ENCODE measurements at places on chromosomes 5 and 9.

- DNase-seq, result no peak
These were observed 838.0 kb upstream of the WWC1 start for GRCh38 chr5:167453246-167454030.

- DNase-seq, result no peak
These were observed 247.1 kb downstream of the EBF1 start for GRCh38 chr5:158852622-158853021.

DNA sequence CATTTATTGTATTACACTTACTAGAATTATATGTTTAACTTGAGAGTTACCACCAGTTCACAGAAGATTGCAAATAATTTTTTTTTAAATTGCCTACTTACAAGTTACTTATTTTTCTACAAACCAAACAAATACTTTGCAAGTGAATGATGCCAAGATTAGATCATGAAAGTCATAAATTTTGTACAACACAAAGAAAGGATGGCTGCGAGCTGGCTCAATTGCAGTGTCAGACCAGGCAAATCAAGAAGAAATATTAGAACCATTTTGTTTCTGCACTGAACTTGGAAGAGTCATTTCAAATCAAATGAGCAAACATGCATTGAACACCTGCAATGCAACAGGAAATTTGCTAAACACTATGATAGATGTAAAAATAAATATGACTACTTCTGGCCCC, 97.3 kb downstream of the PLCXD3 start:
- no peak for DNase-seq

GRCh38 chr5:64156261-64156660, 9.4 kb upstream of the RNF180 start:
- DNase-seq, result no peak

DNA sequence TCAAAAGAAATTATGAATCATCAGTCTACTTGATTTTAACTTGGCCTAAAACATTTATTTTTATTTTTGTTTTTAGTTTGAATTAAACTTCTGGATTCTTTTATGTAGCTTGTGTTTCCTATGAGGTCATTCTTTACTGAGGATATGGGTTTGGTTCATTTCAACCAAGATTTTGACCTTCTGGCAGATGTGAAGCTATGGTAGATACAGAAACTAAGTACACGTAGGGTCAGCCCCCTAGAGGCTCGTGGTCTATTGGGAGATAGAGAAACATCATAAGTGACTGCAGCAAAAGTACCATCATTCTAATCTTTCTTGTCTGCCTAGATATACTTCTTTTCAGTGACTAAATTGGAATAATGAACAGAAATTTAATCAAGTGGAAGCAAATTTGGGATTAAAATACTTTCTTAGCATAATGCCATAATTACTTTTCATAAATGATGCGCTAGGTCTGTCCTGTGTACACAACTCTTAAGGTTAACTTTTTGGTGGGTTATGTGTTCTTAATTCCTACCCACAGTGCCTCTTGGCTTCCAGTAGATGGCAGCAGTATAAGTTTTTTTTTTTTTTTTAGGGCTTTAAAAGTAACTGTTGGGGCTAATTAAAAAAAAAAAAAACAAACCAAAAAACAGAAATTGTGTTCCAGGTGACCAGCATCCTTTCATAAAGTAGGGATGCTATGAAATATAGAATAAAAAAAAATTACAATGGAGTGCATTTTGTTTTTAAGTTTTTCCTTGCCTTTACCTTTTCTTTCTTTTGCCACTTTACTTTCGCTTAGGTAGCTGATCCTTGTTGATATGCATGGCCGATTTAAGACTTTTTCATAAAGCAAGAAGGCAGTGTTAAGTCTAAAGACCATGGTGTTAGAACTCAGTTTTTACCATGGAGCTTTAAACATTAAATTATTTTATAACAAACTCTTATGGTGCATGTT, 49.9 kb downstream of the LRRTM2 start:
- DNase-seq, result peak; percentile 23

DNA sequence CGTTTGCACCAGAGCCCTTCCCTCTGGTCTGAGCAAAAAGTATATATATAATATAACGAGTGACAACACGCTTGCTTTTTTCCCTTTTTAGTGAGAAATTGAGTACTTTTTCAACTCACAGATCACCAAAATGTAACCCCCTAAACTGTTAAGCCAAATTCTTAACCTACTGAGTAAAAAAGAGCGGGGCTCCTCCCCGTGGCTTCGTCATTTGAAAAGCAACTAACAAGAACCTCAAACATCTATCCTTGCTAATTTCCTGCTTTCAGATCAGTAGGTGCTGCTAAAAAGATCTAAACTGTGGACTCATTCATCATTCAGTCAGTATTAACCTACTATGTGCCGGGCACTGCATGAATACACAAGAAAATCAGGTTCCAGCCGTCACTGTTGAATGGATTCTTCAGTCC, 1.0 kb upstream of the PTBP3 start:
- peak; percentile 86 for DNase-seq

GRCh38 chr9:98091735-98092612, 27.0 kb downstream of the TRIM14 start:
- no peak for DNase-seq

GRCh38 chr5:2131826-2132496, 249.2 kb upstream of the IRX4 start:
- DNase-seq, result no peak

GRCh38 chr9:108184941-108185340, 670.8 kb downstream of the ACTL7B start:
- DNase-seq, result no peak

GRCh38 chr5:82332064-82332855, 54.1 kb upstream of the RPS23 start:
- DNase-seq, result no peak

DNA sequence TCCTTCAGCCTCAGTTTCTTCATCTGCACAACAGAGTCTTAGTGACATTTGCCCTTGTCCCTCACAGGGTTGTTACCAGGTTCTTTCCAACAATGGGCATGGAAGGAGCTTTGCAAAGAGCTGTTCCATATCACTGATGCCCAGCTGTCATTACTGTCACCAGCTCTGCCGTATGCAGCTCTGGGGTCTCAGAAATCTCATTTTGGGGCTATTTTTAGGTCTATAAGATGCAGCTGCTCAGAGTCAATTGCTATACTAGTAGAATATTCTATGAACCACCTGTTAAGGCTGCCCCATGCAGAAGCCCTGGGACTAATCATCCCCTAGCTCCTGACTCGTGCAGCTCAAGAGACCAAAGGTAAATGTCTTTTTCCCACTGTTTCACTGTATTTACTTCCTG, 105.1 kb upstream of the TNPO1 start:
- DNase-seq, result no peak

GRCh38 chr9:71210326-71210725, 88.9 kb upstream of the TRPM3 start:
- no peak for DNase-seq

DNA sequence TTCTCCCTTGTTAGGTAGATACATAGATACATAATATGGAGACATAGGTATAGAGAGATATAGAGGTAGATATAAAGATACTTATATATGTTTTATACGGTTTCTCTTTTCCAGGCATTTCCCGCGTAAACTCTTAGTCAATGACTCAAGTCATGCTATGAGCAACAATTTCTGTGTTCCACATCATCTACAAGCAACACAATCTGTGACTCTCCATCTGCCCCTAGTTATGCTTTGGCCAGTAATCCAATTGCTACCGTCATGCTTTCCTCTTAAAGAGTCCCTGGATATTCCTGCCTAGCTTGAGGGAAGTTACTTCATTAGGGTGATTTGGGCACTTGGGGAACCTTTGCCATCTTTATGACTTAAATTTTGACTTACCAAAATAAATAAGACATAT, 129.0 kb upstream of the ADAMTS16 start:
- DNase-seq, result no peak

- DNase-seq, result peak; percentile 89
These were observed 3.6 kb upstream of the PFN3 start for GRCh38 chr5:177403792-177404640.

GRCh38 chr5:67935908-67936566, 279.5 kb upstream of the PIK3R1 start:
- no peak for DNase-seq
